ENCODE measurements at places on chromosomes 3 and 15.

DNA sequence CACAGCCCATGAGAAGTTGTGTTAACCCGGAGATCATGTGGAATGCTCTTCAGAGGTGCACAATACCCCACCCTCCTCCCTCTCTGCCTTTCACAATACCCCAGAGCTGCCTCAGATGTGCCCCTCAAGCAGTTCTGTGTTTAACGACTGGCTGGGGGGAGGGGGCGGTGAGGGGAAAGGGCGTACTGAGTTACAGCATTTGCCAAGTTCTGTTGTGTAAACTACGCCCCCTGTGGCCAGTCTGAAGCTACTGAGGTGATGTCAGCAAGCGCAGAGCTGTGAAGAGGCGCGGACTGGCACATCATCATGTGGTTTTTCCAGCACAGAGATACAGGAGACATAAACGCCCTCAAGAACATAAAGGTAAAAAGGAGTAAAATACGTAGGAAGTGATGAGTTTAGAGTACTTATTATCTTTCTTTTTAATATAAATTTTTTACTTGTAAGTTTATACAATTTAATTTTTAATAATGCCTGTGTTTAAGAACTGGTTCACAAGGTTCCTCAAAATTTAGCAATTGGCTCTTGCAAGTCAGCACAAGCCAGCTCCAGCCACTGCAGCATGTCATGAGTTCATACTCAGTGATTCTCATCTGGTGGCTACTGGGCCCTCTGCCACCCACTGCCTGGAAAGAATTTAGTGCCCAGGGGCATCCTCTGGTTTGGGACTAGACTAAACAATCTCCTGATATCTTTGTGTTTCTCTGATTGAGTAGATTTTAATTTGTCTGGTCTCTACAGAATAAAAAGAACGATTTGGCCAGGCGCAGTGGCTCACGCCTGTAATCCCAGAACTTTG lies 1.7 kb downstream of the EPB42 start:
- DNase-seq: peak; percentile 21

DNA sequence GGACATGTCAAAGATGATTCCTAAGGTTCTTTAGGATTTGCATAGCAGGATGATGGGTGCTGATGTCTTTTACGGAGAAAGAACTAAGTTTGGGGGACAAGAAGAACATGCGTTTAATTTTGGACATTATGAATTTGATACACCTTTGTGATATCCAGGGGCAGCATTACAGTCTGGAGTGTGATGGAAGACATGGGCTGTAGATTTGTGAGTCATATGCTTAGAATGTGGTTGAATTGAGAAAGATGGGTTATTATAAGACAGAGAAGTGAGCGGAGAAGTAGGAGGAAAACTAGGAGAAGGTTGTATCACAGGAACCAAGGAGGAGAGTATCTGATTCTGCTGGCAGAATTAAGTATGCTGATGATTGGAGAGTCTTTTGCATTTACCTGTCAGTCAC lies 20.6 kb downstream of the NEO1 start:
- no peak for DNase-seq

DNA sequence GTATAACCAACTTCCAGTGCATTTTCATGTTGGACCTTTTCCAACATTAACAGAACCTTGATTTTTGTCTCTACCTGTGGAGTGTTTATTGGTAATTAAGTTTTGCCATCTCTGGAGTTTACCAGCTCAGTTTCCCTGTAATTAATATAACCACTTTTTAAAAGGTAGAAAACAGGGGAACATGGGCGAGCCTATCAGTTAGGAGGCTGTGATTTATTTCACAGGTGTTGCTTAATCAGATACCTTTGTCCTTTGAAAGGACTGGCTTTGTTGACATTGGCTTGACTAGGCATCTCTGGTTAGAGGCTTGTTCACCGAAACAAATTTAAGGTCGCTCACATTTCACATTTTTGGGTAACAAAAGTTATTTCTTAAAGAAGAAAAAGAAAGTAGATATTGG lies 622 bp downstream of the NAALADL2 start:
- DNase-seq: no peak

DNA sequence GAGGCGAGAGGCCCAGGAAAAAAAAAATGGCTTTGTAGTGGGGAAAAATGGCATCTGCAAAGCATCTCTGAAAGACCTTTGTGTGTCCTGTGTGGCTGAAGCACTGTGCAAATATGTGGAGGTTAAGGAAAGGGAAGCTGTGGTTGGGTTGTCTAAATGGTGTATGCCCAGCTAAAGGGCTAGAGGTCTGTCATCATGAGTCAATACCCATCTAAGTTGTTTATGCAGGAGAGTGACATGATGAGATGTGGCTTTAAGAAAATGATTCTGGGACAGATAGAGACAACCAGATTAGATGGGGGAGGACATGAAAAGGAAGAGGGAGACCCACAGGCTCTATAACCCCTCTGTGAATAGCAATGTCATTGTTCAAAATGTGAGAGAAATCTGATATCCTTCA lies 280.7 kb downstream of the MFSD1 start:
- DNase-seq: no peak

DNA sequence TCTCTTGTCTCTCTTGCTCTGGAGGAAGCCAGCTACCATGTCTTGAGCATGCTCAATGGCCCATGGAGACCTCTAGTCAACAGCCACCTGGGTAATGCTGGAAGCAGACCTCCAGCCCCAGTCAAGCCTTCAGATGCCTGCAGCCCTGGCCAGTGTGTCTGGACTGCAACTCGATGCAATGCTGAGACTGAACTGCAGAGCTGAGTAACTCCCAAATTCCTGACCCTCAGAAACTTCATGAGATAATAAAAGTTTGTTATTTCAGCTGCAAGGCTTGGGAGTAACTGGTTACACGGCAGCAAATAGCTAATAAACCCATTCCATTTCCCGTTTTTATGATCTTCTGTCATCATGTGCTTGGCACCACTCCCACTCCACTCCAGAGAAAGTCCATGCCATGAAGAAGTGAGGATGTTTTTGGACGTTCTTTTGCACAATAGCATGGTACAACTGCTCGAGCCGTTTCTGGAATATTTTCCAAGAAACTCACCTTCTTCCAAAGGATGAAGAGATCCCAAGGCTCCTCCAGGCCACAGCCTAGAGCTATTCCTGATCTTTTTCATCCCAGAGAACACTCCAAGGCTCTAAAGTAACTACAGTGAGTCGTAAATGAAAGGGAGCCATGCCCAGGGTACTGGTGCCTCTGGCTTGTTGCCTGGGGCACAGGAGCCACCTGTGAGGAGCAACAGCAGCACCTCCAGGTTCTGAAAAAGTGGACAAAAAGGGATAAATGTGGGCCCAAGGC lies 72.0 kb upstream of the KLF13 start:
- DNase-seq: peak; percentile 45

DNA sequence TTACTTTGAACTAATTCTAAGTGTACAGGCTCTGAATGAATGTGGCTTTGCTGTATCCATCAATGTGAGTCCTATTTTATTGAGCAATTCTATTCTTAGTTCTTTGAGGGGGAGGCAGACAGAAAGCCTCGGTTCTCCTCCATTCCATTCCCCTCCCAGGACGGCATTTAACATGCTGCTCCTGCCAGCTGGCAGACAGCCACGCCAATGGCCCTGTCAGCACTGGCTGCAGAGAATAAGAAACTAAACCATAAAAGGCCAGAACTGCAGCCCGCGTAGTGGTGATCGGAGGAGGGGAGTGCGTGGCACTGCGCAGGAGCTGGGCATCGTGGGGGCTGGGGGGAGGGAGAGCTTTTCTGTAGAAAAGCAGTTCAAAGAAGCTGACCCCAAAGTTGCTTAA lies 76.0 kb upstream of the HACD2 start:
- DNase-seq: no peak

GRCh38 chr15:57527382-57528091 lies 64.2 kb upstream of the MYZAP start:
- DNase-seq: peak; percentile 82

DNA sequence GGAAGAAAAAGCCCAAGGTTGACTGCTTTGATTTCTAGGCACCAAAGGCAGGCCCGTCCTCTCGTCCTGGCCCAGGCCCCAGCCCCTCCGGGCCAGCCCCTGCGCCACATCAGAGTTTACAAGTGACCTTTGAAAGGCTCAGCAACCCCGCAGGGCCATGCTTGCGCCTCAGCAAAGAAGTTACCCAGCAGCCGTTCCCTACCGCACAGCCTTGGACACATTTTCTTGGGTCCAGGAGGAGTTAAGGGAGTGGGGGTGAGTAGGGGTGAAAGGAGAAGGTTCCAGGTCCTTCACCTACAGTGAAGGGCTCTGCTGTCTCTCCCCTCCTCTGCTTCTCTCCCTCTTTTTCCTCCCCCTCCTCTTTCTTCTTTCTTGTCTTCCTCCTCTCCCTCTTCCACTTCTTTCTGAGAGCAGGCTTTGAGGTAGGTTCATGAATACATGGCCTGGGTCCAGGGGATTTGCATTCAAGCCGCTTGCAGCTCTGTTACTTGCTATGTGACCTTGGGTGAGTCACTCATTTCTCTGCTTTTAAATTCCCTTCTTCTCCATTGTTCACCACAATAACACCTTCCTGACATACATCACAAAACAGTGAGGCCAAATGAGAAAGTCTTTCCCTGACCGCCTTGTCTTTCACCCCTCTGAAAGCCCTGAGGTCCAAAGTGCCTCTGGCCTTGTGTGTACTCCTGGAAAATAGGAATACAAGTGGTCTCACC lies 223.3 kb upstream of the TPRG1 start:
- no peak for DNase-seq

- DNase-seq: peak; percentile 27
Measured at GRCh38 chr3:51386159-51386851, 1.2 kb downstream of the MANF start.

- DNase-seq: no peak
Measured at GRCh38 chr3:195043607-195044339, 227.2 kb downstream of the XXYLT1 start.

- DNase-seq: no peak
Measured at GRCh38 chr3:146464005-146464595, 5.3 kb downstream of the PLSCR2 start.

- DNase-seq: no peak
Measured at GRCh38 chr15:74305687-74306086, 61.8 kb downstream of the CYP11A1 start.

- DNase-seq: peak; percentile 95
Measured at GRCh38 chr15:44719293-44719999, 8.1 kb downstream of the B2M start.

DNA sequence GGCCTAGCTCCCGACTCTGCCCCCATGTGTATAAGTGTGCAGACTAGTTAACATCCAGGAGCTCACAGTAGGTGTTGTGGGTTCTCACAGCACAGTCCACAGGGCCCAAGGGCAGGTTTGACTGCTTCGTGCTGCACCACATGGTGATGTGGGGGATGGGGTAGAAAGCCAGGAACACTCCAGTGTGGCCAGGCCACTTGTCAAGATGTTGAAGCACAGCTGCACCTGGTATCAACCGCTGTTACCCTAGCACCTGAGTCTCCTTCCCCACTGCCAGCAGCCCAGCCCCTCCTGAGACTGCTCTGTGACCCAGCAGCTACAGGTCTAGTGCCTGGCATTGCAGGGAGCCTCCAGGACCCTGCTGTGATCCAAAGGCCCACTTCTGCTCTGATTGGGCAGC lies 53.4 kb downstream of the CHDH start:
- DNase-seq: no peak

- DNase-seq: no peak
Measured at GRCh38 chr3:131370935-131371687, 10.5 kb upstream of the NUDT16 start.

DNA sequence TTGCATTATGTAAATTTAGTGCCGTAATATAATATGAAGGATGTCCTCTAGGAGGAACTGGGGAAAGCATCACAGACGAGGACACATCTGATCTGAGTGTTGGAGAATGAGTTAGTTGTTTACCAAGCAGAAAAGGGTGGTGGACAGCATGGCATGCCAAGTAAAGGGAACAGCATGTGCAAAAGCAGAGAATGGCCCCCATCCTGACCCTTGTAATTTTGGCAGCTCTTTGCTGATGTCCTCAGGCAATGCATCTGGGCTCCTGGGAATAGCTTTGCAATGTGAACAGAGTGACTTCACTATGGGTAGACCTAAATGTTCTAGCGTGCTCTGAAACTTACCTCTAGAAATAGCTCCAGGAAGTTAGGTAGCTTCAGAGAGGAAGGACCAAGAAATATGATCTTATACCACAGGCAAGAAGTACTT lies 263.3 kb downstream of the LPP start:
- peak; percentile 34 for DNase-seq

DNA sequence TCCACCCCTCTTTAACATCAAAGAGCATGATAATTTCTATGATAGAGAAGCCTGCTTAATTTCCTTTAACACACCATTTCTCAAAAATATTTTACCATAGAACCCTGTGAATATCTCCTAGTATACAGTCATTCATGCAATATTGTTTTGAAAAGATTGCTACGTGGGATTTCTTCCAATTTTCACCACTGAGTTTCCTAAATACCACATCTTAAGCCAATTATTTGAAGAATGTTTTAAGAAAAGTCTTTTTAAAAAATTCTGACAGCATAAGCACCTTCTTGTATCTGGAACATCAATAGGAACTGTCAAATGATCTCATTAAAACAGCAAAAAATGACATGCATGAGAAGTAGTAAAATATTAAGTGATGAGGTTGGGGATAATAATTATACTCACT lies 1126.7 kb downstream of the TUSC7 start:
- no peak for DNase-seq

DNA sequence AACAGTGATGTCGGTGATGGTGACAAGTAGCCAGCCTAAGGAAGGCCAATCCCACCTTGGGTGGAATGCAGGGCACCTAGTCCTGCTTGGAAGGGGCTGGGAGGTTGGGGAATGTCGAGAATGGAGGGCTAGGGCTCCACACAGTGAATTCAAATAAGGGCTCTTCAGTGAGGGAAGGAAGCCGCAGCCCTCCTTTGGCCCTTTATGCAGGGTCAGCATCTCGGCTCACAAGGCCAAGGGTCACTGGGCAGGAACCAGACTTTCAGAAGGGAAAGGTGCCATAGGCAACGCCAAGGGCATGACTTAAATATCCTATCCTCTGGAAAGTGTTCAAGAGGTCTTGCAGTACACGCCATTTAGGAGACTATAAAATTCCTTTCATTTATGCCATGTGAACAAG lies 56.9 kb downstream of the CLEC3B start:
- DNase-seq: no peak

GRCh38 chr3:99646107-99646435 lies 7.7 kb downstream of the COL8A1 start:
- DNase-seq: no peak
